ENCODE measurements at places on chromosomes 7 and 10.
A peak's percentile ranks its signal among the peaks of the same experiment; 100 is the strongest.

GRCh38 chr7:134992626-134993179, 6.4 kb downstream of the AGBL3 start:
- peak; percentile 16 for DNase-seq

GRCh38 chr10:13536674-13537366, 8.0 kb upstream of the BEND7 start:
- peak; percentile 36 for DNase-seq

GRCh38 chr10:125415006-125415633, 254.8 kb upstream of the CTBP2 start:
- no peak for DNase-seq

DNA sequence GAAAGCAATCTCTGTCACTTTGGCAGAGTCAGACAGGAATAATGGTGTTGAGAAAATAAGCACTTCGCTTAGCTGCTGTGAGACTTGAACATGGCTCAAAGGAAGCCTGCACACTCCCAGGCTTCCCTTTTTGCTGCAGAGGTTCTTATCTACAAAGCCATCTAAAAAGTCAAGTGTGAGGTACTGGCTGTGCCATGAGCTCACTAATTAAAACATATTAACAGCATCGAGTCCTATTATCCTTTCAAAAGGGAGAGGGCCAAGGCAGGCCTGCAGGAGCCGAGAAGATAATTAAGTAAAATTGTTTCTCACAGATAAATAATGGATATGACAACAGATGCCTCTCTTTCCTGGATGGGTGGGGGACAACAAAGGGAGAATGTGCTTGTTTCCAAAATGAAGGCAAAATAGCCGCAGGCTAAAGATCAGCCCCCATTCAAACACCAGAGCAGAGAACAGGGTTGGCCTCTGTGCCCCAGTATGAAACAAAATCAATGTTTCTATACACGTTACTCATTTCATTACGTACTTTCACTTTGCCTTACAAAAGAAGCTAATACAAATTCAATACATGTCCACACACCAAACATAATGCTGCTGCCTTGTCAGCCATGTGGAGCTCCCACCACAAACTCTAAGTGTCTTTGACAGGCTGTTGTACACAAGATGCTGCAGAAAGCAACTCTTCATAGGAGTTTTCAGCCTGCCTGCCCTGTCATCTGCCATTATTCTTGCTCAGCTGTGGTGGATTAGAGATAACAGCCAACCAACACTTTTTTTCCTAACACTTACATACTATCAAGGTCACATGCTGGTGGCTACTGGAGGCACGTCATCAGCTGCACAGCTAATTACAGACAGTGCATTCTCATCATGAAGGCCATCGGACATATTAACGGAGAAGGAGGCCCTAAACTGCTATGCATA, 55.3 kb downstream of the ELAPOR2 start:
- DNase-seq, result no peak

- DNase-seq, result peak; percentile 65
These were observed 31.8 kb upstream of the VCL start for GRCh38 chr10:73965890-73966768.

DNA sequence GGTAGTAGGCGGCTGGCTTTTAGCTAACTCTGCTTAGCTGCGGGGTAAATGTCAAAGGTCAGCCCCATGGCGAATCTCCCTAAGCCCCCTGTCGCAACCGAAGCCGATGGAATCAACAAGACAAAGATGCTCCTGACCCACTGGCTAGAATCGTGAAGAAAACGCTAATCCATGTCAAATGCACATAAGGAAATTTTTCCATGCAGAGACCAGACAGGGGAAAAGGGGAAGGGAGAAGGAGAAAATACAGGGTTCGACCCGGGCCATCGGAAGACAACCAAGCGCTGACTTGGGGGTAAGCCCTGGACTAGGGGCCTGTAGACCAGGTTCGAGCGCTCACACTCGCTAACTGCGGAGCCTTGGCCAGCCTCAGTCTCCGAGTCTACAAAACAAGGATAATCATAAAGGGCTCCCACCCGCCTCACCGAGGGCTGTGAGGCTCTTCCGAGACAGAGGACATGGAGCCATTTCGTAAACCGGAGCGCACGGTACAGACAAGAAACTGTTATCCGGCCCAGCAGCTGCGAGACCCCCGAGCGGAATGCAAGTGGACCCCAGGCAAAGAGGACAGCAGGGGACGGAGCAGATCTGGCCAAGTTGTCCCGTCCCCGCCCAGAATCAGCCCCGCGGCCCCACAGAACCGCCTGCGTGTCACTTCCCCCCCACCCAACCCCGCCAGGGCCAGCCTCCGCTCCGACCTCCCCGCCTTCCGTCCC, 507 bp downstream of the SAR1A start:
- peak; percentile 65 for DNase-seq

GRCh38 chr7:5199841-5200240, 9.8 kb downstream of the WIPI2 start:
- DNase-seq, result no peak

GRCh38 chr7:35630024-35630972, 64.6 kb downstream of the HERPUD2 start:
- DNase-seq, result no peak

GRCh38 chr10:68517188-68517587, 10.1 kb downstream of the SLC25A16 start:
- no peak for DNase-seq

DNA sequence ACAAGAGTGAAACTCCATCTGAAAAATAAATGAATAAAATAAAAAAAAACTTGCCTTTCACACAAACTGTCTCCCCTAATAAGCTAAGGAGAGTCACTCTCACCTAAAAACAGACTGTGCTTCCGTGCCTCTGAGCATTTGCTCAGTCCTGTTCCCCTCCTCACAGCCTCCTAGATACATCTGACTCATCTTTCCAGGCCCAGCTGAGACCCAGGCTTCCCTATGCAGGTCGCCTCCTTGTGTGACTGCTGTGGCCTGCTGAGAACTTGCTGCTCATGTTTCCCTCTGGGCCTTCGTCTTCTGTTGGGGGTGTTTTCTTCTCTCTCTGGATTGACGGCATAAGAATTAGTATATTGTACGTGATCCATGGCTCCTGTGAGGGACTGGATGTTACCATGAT, 777.7 kb downstream of the LRMDA start:
- no peak for DNase-seq

DNA sequence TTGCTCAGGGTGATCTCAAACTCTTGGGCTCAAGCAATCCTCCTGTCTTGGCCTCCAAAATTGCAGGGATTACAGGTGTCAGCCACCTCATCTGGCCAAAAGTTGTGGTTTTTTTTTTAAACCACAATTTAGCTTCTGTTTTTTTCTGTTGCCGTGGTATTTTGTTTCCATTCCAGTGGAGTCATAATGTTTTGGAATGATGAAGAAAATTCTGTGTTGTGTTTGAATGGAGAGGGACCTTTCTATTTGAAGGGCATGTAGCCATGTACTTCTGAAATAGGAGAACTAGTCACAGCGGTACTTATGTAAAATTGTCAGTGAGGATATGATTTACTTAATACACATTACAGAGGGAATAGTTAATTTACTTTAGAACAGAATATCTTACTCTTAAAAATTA, 201.3 kb downstream of the ARL4A start:
- no peak for DNase-seq

GRCh38 chr10:29535778-29536453, 98.9 kb downstream of the SVIL start:
- DNase-seq, result no peak

DNA sequence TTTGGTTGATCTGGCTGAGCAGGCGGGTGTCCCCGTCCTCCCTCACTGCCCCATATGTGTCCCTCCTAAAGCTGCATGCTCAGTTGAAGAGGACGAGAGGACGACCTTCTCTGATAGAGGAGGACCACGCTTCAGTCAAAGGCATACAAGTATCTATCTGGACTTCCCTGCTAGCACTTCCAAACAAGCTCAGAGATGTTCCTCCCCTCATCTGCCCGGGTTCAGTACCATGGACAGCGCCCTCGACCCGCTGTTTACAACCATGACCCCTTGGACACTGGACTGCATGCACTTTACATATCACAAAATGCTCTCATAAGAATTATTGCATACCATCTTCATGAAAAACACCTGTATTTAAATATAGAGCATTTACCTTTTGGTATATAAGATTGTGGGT, 26.9 kb upstream of the TRIM56 start:
- peak; percentile 31 for DNase-seq

DNA sequence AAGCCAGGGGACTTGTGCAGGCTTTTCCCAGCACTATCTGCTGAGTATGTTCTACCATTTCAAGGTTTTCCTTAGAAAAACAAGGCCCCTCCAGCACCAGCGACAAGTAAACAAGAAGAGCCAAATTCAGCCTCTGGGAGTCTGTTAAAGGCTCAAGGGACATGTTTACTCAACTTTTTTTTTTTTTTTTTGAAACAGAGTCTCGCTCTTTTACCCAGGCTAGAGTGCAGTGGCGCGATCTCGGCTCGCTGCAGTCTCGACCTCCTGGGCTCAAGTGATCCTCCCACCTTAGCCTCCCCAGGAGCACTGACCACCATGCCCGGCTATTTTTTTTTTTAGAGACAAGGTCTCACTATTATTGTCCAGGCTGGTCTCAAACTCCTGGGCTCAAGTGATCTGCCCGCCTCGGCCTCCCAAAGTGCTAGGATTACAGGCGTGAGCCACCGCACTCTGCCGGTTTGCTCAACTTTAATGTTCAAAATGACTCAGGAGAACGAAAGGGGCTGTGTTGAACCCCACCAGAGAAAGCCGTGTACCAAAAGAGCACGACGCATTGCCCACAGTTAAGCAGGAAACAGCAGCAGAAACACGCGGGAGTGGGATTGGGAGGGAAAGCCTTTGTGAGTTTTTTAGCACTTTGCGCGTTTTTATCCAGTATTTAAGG, 772 bp downstream of the PRDX3 start:
- DNase-seq, result peak; percentile 10

DNA sequence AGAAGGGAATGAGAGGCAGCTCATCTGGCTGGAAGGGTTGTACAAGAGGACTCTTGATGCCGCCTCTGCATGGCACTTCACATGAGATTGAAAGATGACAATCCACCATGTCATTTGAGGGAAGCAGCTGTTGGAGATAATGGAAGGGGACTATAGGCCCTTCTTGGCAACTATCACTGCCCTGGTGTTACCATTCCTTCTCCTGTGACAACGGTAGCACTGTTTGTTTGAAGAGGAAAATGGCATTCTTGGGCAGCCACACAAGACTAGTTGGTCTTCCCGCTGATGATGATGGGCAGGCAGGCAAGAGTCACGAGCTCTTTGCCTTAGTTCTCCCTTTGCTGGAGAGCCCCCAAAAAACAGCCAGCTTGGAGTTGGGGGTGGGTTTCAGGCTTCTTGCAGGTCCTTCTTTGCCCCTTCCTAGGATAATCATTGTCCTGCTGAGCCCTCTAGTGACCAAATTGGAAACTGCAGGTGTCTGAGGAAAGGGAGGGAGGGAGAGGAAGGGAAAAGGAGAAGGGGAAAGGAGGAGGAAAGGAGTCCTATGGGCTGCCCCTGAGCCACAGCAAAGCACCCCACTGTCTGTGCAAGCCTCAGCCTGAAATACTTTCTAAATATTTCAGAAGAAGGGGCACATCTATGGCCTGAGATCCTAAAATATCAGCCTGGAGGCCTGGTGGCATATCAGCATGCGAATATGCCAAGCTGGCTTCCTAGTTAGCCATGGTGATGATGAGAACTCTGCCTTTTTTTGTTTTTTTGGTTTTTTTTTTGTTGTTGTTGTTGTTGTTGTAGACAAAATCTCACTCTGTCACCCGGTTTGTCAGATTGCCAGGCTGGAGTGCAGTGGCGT, 165.6 kb upstream of the KMT2E start:
- peak; percentile 71 for DNase-seq

DNA sequence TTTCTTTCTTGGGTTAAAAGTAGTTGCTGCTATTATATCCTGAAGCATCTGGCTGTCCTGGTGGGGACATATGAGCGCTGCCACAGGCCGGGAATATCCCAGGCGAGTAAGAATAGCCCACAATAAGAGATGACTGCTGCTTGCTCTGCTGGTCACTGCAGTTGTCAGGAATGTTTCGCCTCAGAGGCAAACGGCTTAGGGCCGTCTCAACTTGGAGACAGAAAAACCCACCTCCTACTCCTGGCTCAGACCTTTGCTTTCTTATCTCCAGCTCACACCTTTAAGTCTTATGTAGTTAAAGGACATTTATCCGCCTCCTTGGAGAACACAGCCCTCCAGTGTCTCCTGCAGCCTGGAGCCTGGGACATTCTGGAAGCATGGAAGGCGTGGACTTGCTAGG, at the start of gene GJD4:
GJD4 (plus strand) TSS at position 151 of the 400 bp plus-strand sequence; CDS start at position 378, 227 bp downstream.
- no peak for DNase-seq

GRCh38 chr10:124831116-124831515, 29.5 kb downstream of the ABRAXAS2 start:
- no peak for DNase-seq

- no peak for DNase-seq
These were observed 97.0 kb upstream of the PDE1C start for GRCh38 chr7:32167256-32167655.

GRCh38 chr7:28808796-28809533, 149.2 kb downstream of the TRIL start:
- DNase-seq, result no peak

GRCh38 chr10:43308986-43309385, 42.1 kb upstream of the RASGEF1A start:
- no peak for DNase-seq

DNA sequence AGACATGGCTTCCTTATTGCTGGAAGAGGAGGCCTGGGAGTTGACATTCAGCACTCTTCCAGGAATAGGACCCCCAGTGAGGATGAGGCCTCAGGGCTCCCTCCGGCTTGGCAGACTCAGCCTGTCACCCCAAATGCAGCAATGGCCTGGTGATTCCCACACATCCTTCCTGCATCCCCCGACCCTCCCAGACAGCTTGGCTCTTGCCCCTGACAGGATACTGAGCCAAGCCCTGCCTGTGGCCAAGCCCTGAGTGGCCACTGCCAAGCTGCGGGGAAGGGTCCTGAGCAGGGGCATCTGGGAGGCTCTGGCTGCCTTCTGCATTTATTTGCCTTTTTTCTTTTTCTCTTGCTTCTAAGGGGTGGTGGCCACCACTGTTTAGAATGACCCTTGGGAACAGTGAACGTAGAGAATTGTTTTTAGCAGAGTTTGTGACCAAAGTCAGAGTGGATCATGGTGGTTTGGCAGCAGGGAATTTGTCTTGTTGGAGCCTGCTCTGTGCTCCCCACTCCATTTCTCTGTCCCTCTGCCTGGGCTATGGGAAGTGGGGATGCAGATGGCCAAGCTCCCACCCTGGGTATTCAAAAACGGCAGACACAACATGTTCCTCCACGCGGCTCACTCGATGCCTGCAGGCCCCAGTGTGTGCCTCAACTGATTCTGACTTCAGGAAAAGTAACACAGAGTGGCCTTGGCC, 4.3 kb downstream of the PGAM2 start:
- DNase-seq, result no peak

DNA sequence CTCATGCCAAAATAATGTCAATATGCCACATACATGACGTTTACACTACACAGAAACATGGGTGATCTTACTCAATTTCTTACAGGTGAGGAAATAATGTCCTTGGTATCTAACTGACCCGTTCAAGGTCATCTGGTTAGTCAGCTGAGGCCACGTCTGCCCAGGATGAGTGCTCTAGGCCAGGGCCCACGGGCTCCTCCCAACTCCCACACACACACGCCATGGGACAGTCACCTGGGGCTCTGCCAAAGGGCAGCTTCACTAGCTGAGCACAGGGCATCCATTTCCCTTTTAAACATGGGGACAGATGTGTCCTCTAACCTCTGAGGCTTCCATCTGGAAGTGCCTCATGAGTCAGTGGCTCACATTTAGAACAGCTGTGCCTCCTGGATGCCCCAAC, 123.9 kb downstream of the TNS3 start:
- no peak for DNase-seq
